ENCODE measurements at places on chromosomes 2 and 18. TPM values are rescaled to one million over a fixed set of nuclear protein-coding genes. Genes with fewer than 3 reads are reported as not detected.

AQP12A gene
- not detected for total RNA-seq

GALNT13 gene
- not detected for total RNA-seq

B4GALT6 gene
- total RNA-seq: 6.0 TPM

DNA sequence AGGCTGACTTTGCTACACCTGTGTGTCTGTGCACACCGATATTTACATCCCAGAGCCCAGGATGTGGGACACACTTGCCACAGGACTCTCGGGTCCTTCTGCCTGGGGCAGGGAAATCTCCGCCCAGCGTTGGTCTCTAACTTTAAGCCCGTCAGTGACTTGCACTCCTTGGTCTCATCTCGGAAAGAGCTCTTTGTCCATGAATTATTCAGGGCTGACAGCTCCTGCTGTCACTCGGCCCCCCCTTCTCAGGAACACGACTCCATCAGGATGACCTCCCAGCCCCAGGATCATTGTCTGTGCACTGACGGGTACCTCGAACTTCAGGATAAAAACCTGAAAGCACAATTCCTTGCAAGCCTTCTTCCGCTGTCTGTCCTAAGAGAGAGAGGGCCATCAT, 26.6 kb downstream of the PLB1 start:
- H3K27me3 ChIP-seq: peaks cover 5% of the 10 kb centered on the region
- DNase-seq: no peak
- H3K27ac ChIP-seq: no peak overlapping the region
- no peak overlapping the region for H3K4me3 ChIP-seq
- no peaks in the 10 kb centered on the region for H3K4me1 ChIP-seq
- H3K36me3 ChIP-seq: no peaks in the 10 kb centered on the region

DNA sequence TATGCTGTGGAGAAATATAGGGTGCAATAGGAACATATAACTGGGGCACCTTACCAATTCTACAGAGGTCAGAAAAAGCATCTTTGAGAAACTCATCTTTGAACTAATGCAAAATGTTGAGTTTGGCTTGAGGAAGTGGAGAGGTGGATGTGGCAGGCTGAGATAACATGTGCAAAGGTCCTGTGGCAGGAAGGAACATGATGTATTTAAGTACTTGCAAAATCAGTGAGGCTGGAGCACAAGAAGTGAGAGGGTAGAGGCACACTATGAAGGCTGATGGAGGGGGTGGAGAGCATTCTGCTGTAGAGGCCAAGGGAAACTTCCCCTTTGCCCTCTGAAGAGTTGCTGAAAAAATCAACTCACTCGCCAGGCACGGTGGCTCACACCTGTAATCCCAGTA, 14.7 kb upstream of the RAB1A start:
- H3K36me3 ChIP-seq: no peaks in the 10 kb centered on the region
- H3K4me3 ChIP-seq: no peak overlapping the region
- DNase-seq: no peak
- no peaks in the 10 kb centered on the region for H3K27me3 ChIP-seq
- no peaks in the 10 kb centered on the region for H3K4me1 ChIP-seq
- no peak overlapping the region for H3K27ac ChIP-seq

DNA sequence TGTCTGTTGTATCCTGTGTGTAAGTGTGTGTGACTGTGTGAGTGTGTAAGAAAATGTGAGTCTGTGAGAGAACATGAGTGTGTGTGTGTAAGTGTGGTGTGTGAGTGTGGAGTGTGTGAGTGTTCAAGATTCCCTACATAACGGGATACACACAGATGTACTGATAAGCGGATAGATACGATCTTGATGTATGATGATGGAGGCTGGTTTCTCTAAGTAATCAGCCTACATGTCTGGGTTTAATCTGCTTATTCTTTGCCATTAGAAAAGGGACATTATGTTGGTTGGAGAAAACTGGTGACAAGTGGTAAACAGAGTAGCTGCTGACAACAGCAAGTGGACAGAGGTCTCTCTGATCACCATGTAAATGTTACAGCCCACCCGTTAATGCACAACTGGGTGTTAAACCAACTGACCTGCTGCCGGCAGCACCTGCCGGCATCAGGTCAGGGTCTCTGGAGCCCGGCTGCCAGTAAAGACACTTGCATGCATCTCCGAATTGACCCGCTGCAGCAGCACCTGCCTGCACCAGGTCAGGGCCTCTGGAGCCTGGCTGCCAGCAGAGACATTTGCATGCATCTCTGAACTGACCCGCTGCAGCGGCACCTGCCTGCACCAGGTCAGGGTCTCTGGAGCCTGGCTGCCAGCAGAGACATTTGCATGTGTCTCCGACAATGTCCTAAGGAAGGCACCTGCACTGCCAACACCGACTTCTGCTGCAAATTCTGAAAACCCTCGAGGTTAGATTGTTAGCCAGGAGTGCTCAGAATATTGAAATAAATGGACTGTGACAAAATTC, 87.5 kb downstream of the MBP start:
- H3K27me3 ChIP-seq: no peaks in the 10 kb centered on the region
- H3K36me3 ChIP-seq: no peaks in the 10 kb centered on the region
- DNase-seq: no peak
- H3K4me1 ChIP-seq: no peaks in the 10 kb centered on the region
- no peak overlapping the region for H3K4me3 ChIP-seq

DNA sequence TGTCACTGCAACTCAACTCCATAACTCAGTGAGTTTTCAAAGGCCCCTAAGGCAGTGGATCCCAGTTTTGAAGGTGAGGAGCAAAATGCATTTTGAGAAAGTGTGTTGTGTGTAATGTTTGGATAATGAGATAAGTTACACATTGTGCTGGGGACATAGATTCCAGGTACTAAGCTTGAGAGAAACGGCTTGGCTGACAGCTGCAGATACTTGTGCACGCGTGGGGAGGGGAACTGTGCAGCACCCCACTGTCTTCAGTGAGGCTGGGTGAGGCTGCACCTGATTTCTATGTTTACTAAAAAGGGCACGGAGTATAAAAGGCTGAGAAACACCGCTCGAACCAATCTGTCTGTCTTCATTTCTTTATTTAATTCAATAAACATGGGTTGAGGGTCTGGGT, 254.0 kb upstream of the COPS8 start:
- H3K27ac ChIP-seq: no peak overlapping the region
- H3K36me3 ChIP-seq: no peaks in the 10 kb centered on the region
- no peak overlapping the region for H3K4me3 ChIP-seq
- no peaks in the 10 kb centered on the region for H3K4me1 ChIP-seq
- H3K27me3 ChIP-seq: no peaks in the 10 kb centered on the region

DNA sequence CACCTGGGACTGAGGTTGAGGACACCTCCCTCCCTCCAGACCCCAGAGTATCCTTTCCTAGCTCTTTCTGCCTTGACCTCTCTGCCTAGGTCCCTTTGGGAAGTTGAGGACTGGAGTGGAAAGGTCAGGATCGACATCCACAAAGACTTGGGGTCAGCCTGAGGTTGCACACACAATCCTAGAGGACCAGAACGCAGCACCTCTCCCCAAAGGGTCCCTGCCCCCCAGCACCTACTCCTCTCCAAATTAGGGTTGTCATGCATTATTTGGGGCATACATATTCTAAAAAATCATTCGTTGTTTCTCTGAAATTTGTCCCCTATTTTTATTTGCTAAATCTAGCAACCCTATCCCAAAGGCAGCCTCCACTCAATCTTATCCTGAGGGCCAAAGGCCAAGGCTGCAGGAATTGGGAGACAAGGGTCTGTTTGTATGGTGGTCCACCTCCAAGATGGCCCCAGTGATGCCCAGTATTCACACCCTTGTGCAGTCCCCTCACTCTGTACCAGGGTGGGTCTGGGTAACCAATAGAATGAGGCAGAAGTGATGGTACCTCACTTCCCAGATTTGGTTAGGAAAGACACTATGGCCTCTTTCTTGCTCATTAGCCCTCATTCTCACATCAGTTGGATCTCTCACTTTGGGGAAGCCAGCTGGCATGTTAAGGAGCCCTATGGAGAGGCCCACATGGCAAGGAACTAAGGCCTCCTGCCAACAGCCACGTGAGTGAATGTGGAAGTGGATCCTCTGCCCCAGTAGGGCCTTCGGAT, 3.5 kb upstream of the CHRNG start:
- H3K27me3 ChIP-seq: no peaks in the 10 kb centered on the region
- H3K4me1 ChIP-seq: no peaks in the 10 kb centered on the region
- no peaks in the 10 kb centered on the region for H3K36me3 ChIP-seq
- DNase-seq: no peak

GRCh38 chr2:69278366-69278765, 108.7 kb downstream of the GFPT1 start:
- H3K36me3 ChIP-seq: no peaks in the 10 kb centered on the region
- no peak overlapping the region for H3K27ac ChIP-seq
- no peaks in the 10 kb centered on the region for H3K27me3 ChIP-seq
- H3K4me1 ChIP-seq: peaks cover 5% of the 10 kb centered on the region

DNA sequence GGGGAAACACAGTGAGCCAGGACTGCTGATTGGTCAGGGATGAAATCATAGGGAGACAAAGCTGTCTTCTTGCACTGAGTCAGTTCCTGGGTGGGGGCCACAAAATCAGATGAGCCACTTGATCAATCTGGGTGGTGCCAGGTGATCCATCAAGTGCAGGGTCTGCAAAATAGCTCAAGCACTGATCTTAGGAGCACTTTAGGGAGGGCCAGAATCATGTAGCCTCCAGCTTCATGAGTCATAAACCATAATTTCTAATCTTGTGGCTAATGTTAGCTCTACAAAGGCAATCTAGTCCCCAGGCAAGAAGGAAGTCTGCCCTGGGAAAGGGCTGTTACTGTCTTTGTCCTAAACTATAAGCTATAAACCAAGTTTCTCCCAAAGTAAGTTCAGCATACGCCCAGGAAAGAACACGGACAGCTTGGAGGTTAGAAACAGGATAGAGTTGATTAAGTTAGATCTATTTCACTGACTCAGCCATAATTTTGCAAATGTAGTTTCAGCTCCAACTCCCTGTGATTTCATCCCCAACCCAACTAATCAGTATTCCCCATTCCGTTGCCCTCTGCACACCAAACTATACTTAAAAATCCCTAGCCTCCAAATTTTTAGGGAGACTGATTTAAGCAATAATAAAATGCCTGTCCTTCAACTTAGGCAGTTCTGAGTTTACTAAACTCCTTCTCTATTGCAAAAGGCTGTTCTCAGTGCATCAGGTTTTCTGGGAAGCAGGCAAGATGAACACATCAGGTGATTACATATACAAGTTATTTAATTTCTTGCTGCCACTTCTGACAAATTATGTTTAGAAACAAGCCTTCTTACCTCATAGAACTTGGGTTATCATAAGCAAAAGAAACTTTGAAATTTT, 226.9 kb upstream of the SPOPL start:
- no peak overlapping the region for H3K27ac ChIP-seq
- H3K27me3 ChIP-seq: no peaks in the 10 kb centered on the region
- H3K4me3 ChIP-seq: no peak overlapping the region
- no peak for DNase-seq
- H3K36me3 ChIP-seq: no peaks in the 10 kb centered on the region

DNA sequence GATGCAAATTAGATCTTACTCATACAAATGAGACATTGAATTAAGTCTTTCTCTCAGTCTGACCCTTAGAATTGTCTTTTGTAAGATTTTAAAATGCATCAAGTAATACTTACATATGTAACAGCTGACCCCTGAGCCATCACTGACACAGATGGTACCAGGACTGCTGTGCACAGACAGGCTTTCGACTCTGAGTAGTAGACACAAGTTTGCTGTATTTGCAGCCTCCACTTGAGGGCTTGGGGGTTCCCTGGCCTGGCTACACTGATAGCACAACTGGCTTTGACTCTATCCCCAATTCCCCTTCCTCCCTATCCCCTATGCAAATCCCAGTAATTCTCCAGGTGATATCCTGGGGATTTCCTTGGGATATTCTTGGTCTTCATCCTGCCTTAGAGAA, 200.7 kb downstream of the RPIA start:
- no peaks in the 10 kb centered on the region for H3K4me1 ChIP-seq
- H3K4me3 ChIP-seq: no peak overlapping the region
- H3K27me3 ChIP-seq: peaks cover 19% of the 10 kb centered on the region

DNA sequence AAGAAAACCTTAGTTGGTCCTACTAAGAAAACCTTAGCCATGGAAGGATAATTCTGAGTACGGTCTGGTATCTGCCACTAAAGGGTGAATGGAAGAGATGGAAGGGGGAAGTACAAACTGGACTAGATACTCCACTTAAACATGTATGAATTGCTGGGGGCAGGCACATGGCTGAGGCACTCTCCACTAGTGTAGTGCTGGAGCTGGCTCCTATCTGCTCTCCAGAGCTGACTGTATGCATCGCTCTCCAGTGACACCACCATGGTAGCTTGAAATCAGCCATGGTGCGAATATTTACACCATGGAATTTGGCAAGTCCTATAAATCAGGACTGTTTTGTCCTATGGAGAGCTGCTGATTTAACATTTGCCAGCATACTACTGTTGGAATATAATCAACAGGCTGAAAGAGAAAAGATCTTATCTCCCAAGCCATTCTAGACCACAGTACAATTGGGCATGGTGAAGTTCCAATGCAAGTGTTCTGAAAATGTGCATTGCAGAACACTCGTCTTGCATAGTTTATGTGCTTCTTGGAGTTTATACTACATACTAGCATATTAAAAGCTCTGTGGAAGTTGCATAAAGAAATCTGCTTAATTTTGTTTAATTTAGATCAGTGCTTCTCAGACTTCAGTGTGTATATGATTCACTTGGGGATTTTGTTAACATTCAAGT, 277.4 kb downstream of the TDRD15 start:
- H3K36me3 ChIP-seq: no peaks in the 10 kb centered on the region
- no peak for DNase-seq
- no peaks in the 10 kb centered on the region for H3K27me3 ChIP-seq
- no peak overlapping the region for H3K27ac ChIP-seq
- no peaks in the 10 kb centered on the region for H3K4me1 ChIP-seq

GRCh38 chr2:166610180-166610912, 116.3 kb upstream of the SCN7A start:
- no peaks in the 10 kb centered on the region for H3K27me3 ChIP-seq
- H3K4me1 ChIP-seq: no peaks in the 10 kb centered on the region
- H3K36me3 ChIP-seq: no peaks in the 10 kb centered on the region
- H3K4me3 ChIP-seq: no peak overlapping the region
- no peak for DNase-seq

DNA sequence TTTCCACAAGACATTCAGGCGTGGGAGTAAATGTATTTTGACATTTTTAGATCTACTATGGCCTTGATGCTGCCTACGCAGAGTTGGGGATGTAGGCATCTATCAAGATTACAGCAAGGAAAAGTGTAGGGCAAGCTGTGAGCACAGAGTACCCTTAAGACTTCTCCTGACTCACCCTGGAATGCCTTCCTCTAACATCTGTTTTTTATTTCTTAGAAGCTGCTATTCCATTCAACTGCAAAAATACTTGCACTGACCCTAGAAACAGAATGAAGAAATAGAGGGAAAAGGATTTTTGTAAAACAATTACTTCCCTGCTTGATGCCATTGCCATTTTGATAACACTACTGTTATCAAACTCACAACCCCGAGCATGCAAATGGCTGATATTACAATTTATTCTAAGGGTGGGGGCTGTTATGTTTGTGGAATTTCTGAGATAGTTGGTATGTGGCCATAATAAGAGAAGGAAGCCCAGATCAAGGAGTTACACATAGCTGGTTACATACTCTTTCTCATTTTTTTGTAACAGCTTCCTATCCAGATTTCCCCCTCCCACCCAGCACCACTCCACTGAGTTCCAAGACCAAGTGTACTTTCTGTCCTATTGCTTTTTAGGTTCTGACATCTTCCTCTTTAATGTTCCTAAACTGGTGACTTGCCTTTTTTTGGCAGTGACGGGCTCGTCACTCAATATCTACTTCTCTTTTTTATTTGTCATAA, 6.0 kb upstream of the ROCK1 start:
- peaks cover 8% of the 10 kb centered on the region for H3K4me1 ChIP-seq
- H3K27ac ChIP-seq: no peak overlapping the region
- H3K36me3 ChIP-seq: no peaks in the 10 kb centered on the region
- no peak overlapping the region for H3K4me3 ChIP-seq
- H3K27me3 ChIP-seq: no peaks in the 10 kb centered on the region

Data from A673 (cell line).